ENCODE measurements at places on chromosomes 6 and 20. TPM values are rescaled to one million over a fixed set of nuclear protein-coding genes. Genes with fewer than 3 reads are reported as not detected.

Gene CTCFL
- not detected for total RNA-seq

Gene SLC22A2
- total RNA-seq: not detected

Gene PGBD1
- 6.7 TPM for total RNA-seq

Gene THBD
- total RNA-seq: 0.04 TPM

Gene CCNC
- total RNA-seq: 77.1 TPM
